Kidney glomerular epithelial cell (primary cell): ENCODE measurements at places on chromosomes 12 and 14.

DNA sequence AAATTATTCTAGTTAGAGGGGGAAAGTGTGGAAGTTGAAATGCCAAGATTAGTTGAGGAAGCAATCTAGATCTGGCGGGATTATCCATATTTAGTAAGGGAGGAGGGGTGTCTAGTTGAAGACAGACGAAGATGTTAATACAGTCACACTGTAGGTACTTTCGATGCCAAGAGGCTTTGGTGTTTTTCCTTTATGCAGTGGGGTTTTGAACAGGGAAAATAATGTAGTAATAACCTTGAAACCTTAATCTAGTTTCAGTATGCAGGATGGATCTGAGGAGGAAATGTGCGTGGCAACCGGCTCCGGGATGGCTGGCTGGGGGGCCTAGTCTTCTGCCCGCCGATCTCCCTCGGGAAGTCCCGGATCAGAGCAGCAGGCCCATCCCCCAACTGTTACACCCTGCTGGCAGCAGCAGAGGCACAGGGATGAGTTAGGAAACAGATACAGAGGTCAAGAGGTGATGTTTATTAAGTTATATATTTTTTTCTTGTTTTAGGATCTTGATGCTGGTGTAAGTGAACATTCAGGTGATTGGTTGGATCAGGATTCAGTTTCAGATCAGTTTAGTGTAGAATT is 27.4 kb downstream of the MDM2 start:
- no peak for DNase-seq

- DNase-seq = no peak
Observed at GRCh38 chr12:115043079-115043478, 359.1 kb upstream of the TBX3 start.

- no peak for DNase-seq
Observed at GRCh38 chr12:80320121-80320678, 123.8 kb upstream of the PTPRQ start.

DNA sequence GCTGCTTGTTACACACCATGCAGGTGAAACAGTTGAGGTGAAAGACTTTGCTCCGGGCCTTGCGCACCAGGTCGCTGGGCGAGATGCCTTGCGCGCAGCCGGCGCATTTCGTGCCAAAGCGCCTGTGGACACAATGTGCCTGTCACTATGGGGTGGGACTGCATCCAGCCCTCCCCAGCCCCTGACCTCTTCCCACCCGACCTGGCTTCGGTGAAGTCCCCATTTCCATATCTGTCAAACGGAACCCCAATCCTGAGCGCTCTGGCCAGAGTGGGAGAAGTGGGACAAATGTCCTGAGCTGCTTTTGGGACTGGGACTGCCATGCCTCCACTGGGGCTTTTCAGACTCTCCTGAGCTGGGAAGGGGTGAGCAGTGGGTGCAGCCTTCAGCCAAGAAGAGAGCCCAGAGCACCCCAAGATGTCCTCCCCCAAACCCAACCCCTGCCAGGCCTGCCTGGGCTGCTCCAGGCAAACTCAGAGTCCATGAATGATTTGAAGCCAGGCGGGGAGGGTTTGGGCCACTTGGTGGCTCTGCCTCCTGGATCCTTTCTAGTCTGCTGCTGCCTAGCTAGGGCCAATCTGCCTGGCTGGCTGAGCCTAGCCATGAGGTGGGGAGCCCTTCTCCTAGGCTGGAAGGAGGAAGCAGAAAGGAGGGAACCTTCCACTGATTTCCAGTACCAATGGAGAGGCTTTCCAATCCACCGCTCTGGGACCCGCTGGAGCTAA is 2.3 kb downstream of the LHX5 start:
- DNase-seq = no peak

DNA sequence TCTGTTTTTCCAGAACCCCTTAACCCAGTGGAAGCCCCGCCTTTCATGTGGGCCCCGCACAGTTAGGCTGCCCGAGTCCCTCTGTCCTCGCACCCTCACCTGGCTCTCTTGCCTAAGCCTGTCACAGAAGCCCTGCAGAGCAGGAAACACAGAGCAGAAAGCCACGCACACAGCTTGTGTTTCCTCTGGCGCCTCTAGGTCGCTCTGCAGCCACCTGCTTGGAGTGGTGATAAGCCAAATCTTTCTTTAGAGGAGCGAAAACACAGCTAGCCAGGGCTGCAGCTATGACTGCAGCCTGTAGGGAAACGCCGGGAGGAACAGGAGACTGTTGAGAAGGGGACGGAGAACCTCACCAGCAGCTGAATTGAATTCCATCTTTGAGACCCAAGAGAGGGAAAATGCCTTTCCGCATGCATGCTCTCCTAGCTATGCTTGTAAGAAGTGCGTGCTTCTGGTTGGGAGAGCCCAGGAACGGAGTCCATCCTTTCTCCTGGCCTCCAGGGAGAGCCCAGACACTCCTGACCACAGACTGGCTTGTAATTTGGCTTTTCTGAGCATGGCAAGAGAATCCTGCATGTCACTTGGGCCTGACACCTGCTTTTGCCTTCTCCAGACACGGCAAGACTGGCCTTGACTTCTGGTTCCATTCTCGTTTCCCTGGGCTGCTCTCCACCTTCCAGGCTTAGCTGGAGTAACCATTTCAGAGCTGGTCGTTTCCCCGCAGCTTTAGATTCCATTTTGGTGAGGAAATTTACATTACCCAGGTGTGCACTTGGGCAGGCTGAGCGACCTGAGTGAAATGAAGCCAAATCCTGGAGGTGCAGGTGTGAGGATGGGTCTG is 301.6 kb downstream of the CACNA1C start:
- peak; percentile 51 for DNase-seq

DNA sequence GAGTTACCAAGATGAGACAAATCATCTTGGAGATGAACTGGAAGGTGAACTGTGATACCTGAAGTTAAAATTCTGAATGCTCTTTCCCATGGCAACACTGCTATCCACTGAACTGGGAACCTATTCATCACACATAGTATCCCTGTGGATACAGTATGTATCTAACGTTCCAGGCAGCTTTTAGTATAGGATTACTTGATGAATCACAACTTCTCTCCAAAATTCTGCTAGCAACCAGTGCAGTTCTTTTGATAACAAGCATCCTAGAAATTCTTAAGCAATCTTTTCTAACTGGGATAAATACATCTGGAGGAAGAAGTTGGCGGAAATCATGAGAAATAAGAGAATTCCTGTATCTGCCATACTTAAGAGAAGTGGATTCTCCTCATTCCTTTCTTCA is 66.4 kb downstream of the PAWR start:
- peak; percentile 12 for DNase-seq

DNA sequence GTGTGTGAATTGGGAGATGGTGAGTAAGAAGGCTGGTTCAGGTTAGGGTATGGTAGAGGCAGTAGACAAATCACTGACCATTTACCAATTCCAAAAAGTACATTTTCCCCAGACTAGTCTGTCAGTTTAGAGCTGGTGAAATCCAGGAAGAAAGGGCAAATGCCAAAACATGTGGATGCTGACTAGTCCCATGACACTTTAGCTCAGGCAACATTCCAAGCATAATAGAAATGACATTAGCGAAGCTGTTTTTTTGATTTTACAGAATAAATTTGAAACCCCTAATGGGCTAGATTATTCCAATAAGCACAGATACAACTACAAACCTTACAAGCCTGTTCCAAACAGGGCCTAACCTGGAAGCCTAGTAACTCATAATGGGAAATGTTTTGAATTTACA is 884.2 kb downstream of the FLRT2 start:
- DNase-seq = no peak
